ENCODE measurements at places on chromosomes 13 and 19. TPM values are rescaled to one million over a fixed set of nuclear protein-coding genes. Genes with fewer than 3 reads are reported as not detected.

The NCAN gene
- 0.36 TPM for total RNA-seq

The NLRP11 gene
- not detected for total RNA-seq

The ATXN8OS gene
- total RNA-seq, result not detected

The BCL3 gene
- 2.9 TPM for total RNA-seq

The AP1M2 gene
- 110 TPM for total RNA-seq

The MRPS31 gene
- total RNA-seq, result 39.5 TPM

The ZIK1 gene
- total RNA-seq, result 12.9 TPM

The ZNF784 gene
- 15.3 TPM for total RNA-seq

The STOML3 gene
- total RNA-seq, result not detected

The LIM2 gene
- not detected for total RNA-seq

The TIMM29 gene
- total RNA-seq, result 25.6 TPM

The OR7A5 gene
- total RNA-seq, result not detected

The EDDM13 gene
- not detected for total RNA-seq

The FBXO46 gene
- 44.7 TPM for total RNA-seq

The GPR4 gene
- total RNA-seq, result not detected

The CCNA1 gene
- total RNA-seq, result 1.7 TPM

The FFAR1 gene
- total RNA-seq, result 0.74 TPM
